ENCODE measurements at places on chromosomes 2 and 18.

- no peak for DNase-seq
These were observed 45.6 kb upstream of the SLC1A4 start for GRCh38 chr2:64943387-64944150.

DNA sequence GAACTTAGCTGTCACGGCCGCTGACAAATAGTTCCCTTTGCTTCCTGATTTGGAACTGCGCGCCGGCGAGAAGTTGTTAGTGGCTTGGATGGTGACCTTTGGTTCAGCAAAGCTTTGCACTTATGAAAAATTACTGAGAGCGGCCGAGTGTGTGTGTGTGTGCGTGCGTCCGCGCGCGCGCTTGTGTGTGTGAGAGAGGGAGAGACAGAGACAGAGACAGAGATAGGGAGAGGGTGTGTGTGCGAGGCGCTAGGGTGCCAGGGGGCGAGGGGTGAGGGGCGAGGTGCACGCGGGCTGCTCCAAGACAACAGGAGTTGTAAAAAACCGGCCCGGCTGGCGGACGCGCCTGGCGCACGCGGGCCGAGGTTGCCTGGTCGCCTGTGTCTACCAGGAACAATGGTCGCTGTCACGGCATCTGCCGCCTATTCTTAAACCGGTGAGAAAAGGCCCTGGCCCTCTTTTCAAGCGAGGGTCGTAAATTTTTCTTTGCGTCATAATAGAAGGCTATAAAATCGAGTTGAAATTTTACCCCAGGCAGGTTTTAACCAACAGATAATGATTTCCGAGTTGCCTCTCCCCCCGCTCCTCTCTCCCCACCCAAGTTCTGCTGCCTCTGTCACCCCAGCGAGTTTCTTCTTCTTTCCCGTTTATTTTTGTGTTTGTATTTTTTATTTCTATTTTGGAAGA is 535 bp downstream of the HOXD3 start:
- no peak for DNase-seq

DNA sequence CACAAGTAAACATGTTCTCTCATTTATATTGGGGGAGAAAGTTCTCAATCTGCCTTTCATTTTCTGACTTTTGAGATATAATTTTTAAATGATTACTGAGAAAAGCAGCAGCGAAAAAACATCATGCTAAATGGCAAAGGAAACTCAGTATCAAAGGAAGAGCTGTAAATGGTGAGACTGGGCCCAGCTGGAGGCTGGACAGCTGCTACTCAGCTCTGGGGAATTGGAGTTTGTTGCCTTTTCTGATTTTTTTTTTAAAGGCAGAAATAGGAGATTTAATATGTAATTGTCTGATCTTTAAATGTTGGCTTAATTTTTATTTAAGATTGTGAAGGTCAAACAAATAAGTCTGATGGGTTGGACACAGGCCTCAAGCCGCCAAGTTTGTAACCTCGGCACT is 137.1 kb upstream of the TACR1 start:
- no peak for DNase-seq

- no peak for DNase-seq
These were observed 36.5 kb downstream of the EFR3B start for GRCh38 chr2:25078170-25079049.

GRCh38 chr2:44166096-44166495 is 2.6 kb upstream of the PPM1B start:
- no peak for DNase-seq

- DNase-seq: no peak
These were observed 232.5 kb downstream of the TFCP2L1 start for GRCh38 chr2:121052521-121052920.

GRCh38 chr2:208708486-208708885 is 301.9 kb downstream of the PTH2R start:
- DNase-seq: no peak

GRCh38 chr2:51535763-51536162 is 503.8 kb upstream of the NRXN1 start:
- no peak for DNase-seq

DNA sequence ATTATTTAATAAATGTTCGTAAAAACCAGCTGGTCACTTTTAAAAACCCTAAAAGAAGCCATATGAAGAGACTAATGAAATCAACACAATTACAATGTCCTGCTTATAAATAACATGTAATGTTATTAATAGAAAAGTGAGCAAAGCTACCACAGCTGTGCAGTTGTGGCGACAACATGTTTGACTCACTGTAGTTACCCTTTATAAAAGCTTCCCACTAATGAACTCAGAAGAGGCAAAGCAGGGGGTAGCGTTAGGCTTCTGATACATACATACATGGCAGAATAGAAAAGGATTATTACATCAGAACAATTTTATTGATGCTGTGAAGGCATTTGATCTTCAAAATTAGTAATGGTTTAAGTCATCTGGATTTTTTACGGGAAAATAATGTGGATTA is 219.7 kb downstream of the SLC4A10 start:
- DNase-seq: no peak

GRCh38 chr2:223580951-223581350 is 21.2 kb downstream of the SCG2 start:
- DNase-seq: no peak

Data from activated CD4-positive, alpha-beta memory T cell treated with anti-CD3 and anti-CD28 coated beads for 36 hours (primary cell).